ENCODE measurements at places on chromosomes 3 and 15.

GRCh38 chr3:64392001-64392400, 166.7 kb upstream of the PRICKLE2 start:
- DNase-seq: no peak

DNA sequence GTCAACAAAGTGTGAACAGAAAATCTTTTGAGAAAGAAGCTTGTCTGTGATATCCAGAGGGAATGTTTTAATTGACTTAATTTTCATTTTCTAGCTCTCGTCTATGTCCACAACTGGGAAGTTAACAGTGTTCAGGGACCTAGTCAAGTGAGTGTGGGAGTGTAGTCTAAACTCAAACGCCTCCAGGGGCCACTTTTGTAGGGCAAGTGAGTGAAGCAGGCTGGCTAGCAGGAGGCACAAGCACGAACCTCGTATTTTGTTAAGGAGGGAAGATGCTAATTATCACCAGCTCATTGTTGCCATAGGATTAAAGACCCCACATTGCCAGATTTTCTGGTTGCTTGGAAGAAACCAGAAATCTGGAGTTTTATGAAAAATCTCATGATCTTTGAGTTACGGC, 135.8 kb downstream of the CPNE4 start:
- no peak for DNase-seq

GRCh38 chr3:52006017-52006819, 10.5 kb upstream of the RPL29 start:
- DNase-seq: no peak

GRCh38 chr3:162992741-162993140, 1496.1 kb downstream of the OTOL1 start:
- DNase-seq: no peak

DNA sequence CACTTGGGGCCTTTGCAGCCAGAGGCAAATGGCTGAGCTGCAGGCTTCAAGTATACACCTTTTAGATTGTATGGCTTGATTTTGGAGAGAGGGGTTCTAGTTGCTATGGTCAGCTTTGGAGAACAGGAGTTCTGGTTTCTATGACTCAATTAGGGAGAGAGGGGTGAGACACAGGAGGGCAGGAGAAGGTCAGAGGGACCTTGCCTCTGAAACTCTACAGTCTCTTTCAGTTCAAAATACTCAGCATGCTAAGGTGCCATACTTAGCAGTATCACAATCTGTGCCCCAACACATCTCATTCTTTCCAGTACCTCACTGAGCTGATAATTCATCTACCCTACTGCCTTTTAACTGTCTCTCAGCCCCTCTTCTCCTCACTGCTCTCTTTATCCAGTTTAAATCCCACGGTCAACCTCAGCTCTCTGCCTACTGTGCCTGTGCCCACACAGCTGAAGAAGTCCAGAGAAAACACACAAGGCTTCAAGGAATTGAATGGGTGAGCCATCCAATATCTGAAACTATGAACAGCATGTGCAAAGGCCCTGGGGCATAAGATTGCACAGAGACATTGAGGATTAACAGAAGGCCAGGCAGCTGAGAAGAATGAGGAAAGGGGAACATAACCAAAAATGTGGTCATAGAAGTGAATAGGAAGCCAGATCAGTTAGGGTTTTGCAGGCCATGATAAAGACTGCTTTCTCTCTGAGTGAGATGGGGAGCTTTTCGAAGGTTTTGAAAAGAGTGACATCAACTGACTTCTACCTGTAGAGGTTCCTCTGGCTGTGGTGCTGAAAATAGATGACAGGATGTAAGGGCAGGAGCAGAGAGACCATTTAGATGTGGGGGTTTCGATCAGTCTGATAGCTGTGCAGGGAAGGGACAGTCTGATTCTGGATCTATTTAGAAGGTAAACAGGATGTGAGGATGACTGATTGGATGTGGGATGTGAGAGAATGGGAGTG, 54.5 kb upstream of the C3orf80 start:
- no peak for DNase-seq

GRCh38 chr3:89649431-89649830, 542.0 kb downstream of the EPHA3 start:
- no peak for DNase-seq

- DNase-seq: no peak
Observed at GRCh38 chr15:69731081-69731330, 278.4 kb downstream of the RPLP1 start.

GRCh38 chr15:57352535-57353316, 23.6 kb upstream of the CGNL1 start:
- DNase-seq: no peak

GRCh38 chr3:16825617-16826204, 59.0 kb upstream of the PLCL2 start:
- DNase-seq: no peak

GRCh38 chr3:173843060-173843459, 445.5 kb downstream of the NLGN1 start:
- DNase-seq: no peak

DNA sequence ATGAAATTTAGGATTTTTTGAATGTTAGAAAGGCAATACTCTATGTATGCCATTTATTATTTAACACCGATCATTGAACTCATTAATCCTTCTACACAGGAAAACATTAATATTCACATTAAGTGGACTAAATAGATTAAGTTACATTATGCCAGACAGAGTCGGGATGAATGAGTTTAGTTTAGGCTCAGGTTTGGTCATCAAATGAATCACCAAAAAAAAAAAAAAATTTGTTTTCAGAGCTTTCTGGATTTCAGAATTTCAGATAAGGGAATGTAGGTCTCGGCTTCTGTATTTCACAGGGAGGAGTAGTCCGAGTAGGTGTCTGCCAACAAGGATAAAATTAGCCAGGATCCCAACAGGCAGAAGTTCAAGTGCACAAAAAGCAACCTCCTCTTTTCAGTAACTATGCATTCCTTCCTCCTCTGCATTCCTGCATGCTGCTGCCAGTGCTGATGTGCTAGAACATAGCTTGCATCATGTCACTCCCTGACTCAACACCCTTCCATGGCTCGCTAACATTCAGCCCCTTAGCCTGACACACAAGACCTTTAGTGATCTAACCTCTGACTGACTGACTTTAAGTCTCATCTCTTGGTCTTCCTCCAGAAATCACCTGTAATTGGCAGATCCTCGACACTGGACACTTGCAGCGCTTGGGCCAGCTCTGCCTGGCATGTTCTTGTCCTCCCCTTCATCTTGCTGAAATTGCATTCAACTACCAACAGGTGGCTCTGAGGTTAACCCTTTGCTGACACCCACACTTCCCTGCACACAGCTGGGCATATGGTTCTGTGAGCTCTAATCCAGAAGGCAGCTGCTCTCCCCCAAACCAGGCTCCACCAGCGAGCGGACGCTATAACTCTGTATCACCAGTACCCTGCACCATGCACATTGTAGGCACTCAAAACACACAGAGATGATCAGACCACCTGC, 145.4 kb upstream of the PROK2 start:
- no peak for DNase-seq
